Right lung (tissue), 10 donors: ENCODE measurements at places on chromosomes 12 and 14. TPM values are rescaled to one million over a fixed set of nuclear protein-coding genes. Genes with fewer than 3 reads are reported as not detected.

GRCh38 chr12:24678436-24678835 is 270.5 kb downstream of the BCAT1 start:
- DNase-seq: no peak

IFNG-AS1 gene
- 0.13 TPM for polyA plus RNA-seq

DNA sequence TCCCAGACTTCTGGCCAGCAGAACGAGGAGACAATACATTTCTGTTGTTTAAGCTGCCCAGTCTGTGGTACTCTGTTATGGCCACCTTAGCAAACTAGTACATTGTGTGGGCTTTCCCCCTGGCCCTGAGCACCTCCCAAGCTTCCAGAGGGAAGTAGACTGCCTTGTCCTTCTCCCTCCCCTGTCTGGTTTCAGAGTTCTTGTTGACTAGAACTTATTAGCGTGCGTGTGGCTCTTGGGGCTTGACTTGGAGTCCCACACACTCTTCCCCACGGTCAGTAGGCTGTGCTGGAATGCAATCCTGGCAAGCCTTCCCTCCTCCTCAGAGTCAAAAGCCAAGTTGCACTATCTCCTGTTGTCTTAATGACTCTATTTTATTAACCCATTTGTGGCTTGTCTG is 27.7 kb downstream of the FBLN5 start:
- no peak for DNase-seq

DNA sequence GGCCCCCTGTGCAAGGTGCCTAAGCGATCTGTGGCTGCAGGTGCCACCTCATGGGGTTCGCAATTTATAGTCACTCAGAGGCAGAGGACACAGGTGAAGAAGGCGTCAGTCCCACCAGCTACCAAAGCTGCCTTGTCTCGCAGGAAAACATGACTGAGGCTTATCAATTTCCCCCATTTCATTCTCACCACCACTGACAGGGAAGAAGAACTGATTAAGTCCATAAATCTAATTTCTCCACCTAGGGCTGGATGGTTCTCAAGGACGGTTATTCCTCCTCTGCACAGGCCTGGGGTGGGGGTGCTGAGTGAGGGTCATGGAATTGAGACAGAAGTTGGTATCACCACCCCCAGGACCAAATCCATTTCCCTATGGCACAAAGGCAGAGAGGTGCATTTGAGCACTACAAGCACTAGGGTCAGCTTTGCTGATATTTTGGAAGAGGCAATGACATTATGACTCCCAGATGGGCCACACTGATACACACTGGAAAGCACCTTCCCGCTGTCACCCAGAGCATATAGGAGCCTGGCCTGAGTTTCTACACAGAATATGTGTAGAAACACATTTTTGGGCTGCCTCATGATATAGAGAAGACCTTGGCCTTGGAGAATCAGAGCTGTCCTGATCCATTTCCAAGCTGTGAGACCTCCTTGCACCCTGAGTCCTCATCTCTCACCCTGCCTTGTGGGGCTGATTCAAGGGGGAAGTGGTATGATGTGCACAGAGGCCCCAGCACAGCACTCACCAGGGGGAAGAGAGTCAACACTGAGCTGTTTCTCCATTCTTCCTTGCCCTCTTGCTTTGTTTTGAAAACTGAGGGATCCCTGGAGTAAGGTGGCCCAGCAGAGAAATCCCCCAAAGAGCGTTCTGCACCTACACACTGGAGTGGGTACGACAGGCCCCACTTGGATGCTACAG is 59.4 kb downstream of the PITPNM2 start:
- no peak for DNase-seq

DNA sequence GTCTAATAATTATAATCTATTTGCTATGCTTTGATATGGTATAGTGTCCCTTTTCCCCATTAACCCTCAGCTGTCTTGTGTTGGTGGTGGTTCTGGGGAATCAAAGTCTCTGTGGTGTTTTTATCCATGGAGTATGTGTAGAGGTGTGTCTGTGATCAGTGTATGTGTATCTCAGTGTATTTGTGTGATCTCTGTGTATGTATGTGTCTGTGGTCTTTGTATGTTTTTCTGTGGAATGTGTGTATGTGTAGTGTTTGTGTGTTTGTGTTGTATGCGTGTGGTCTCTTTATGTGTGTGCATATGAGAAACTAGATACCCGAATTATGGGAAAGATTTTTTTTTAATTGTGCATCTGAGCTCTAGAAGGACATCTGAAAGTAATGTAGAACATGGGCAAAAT is 1.1 kb downstream of the GPR33 start:
- DNase-seq: no peak

LIN7A gene
- 23.3 TPM for polyA plus RNA-seq

GRCh38 chr14:56321861-56322260 is 203.7 kb downstream of the PELI2 start:
- no peak for DNase-seq
